ENCODE measurements at places on chromosomes 1 and 21. TPM values are rescaled to one million over a fixed set of nuclear protein-coding genes. Genes with fewer than 3 reads are reported as not detected.

The TUFT1 gene
- not detected for total RNA-seq

The HFM1 gene
- total RNA-seq: not detected

The PGBD5 gene
- total RNA-seq: not detected

The HES3 gene
- not detected for total RNA-seq

The OR11L1 gene
- not detected for total RNA-seq

The CALML6 gene
- 0.32 TPM for total RNA-seq

The GJA8 gene
- not detected for total RNA-seq

All from Karpas-422 (cell line).